PC-3 (cell line): ENCODE measurements at places on chromosomes 11 and 22. TPM values are rescaled to one million over a fixed set of nuclear protein-coding genes. Genes with fewer than 3 reads are reported as not detected.
A peak's percentile ranks its signal among the peaks of the same experiment; 100 is the strongest.

GRCh38 chr22:43050995-43051394, 36.0 kb upstream of the PACSIN2 start:
- DNase-seq: no peak

- DNase-seq: peak; percentile 99
Measured at GRCh38 chr11:35629914-35630313, 11.7 kb downstream of the FJX1 start.

DNA sequence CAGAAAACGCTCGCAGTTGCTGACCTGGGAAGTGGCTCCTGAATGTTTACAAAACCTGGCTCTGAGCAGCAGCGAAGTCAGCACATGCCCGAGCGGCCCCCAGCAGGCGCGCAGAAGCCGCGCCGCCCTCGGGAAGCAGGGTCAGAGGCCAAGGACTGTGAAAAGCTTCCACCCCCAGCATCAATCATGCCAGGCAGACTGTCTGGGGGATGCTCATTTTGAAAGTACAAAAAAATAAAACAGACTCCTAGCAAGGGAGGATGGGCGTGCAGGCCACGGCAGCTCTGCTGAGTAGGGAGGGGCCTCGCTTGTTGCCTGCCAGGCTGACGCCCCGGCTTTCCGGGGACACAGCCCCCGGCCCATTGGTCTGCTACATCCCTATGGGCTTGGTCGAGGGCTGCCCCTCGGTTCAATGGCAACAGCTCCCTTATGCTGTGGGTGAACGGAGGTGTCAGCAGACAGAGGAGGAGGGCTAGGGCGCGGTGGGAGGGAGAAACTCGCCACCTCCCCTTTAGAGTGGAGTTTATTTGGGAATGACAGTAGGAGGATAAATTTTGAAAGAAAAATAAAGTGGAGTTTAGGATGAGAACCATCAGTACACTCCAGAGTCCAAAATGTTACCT, 37.7 kb upstream of the GNB1L start:
- no peak for DNase-seq

DNA sequence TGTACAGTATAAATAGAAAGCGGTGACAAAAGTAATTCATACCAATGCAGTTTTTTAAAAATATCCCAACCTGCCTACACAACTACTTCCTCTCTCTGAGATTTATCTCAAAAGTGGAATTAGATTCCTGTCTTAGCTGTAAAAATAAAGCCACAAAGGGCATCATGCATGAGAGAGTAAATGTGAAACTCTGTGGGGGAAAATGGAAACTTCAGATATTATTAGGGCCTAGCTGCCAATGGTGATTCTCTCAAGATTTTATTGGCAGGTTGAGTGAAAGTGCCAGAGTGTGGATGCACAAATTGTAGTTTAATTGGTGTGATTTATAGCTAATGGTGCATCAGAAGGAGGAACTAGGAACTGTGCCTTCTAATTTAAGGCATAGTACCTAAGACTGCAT, 356.9 kb upstream of the CCDC90B start:
- no peak for DNase-seq

GRCh38 chr11:86524620-86525352, 147.6 kb downstream of the ME3 start:
- DNase-seq: peak; percentile 50

GRCh38 chr11:5297721-5298323, 3.9 kb downstream of the OR51B4 start:
- DNase-seq: no peak

MYBPC3 gene
- total RNA-seq: not detected in 2 replicates

UPB1 gene
- 0.29 TPM in 1 of 2 replicates, not detected in the other for total RNA-seq

DNA sequence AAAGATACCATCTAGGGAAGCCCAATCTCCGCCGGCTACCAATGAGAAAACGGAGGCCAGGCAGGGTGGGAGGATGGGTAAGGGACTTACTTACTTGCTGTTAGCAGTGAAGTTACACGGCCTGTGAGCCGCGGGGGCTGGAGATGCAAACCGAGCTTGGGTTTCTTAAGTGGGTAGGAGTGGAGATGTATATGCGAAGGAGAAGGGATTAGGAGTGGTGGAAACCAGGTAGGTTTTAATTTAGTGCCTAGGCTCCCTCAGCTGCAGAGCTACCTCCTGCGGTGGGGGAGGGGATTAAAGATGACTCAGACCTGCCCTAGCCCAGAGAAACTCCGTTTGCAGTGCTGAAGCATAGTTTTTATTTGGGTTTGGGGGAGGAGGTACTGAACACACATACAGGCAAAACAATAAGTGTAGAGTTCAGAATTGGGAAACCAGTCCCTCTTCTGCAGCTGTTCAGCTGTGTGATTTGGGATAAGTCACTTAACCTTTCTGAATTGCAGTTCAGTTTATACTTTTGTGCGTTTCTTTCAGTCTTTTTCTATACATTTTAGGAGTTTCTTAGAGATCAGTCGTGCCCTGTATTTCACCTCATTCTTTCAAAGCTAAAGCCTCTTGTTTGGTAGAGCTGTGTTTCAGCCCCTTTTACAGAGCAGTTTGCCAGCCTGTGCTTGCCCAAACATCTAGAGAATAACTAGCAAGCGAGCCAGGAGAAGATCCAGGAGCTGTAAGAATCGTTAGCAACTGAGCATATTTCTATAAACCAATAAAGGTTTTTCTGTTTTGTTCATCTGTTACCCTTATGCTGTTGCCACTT, 596 bp upstream of the TNRC6B start:
- DNase-seq: peak; percentile 86

GRCh38 chr22:19495562-19496323, 16.0 kb downstream of the CDC45 start:
- peak; percentile 22 for DNase-seq

GRCh38 chr11:46331282-46331984, 15.8 kb upstream of the DGKZ start:
- DNase-seq: no peak

- no peak for DNase-seq
Measured at GRCh38 chr11:66907751-66908630, 50.2 kb downstream of the PC start.

GRCh38 chr11:44828296-44828695, 101.5 kb downstream of the TSPAN18 start:
- DNase-seq: no peak

OR5P2 gene
- total RNA-seq: not detected in 2 replicates

- peak; percentile 15 for DNase-seq
Measured at GRCh38 chr11:85685820-85686459, at the start of gene CCDC89. TSS of gene CCDC89 (minus strand) at chr11:85686195. CDS start at chr11:85686130, 65 bp downstream.

GRCh38 chr11:66239998-66240780, 28.2 kb upstream of the RAB1B start:
- DNase-seq: no peak

- no peak for DNase-seq
Measured at GRCh38 chr11:134412203-134413042, at the start of gene B3GAT1. TSS of gene B3GAT1 (minus strand) at chr11:134412242. CDS start at chr11:134387659, 24,583 bp downstream.

GRCh38 chr11:13318498-13319295, 41.1 kb downstream of the BMAL1 start:
- DNase-seq: no peak

DNA sequence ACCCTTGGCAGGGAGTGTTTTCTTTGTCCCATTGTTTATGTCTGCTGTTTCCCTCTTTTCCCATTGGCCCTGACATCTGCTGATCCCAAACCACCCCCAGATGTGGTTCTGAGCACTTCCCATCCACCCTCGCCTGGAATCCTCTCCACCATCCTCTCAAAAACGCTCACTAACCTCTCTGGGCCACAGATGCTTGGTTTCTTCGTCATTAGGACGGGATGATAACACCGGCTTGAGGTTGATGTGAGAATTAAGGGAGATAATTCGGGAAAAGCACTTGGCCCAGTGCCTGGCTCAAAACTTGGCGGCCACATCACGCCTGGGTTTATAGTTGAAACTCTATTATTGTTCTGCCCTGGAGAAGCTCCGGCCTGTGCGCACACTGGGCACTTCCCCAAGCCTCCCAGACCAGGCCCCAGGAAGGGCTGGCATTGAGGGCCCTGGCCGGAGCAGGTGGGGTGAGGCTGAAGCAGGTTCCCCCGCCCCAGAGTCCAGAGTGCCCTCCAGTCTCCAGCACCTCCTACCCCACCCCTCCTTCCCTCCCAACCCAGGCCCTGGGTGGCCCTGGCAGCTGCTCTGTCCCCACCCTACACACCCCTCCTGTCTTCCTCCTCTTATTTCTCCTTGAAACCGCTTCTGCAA, 63.7 kb downstream of the CYTH4 start:
- DNase-seq: peak; percentile 0

CRYBB3 gene
- total RNA-seq: 1.2 TPM in 1 of 2 replicates, not detected in the other

DNA sequence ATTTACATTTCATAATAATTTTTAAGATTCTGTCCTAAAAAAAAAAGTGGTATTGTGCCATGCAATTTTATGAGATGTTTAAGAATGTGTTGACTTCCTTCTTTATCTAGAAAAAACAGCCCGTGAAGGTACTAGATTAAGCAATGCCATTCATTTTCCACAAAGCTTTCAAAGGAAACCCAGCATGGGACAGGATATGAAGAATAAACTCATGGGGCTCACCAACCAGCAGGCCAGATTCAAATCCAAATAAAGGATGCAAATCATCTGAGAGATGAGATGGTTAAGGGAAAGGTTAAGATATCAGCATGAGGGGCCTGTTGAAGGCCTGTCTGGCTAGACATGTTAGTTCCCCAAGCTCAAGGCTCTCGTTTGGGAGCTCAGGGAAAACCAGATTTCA, 199.1 kb downstream of the SWAP70 start:
- no peak for DNase-seq

DNA sequence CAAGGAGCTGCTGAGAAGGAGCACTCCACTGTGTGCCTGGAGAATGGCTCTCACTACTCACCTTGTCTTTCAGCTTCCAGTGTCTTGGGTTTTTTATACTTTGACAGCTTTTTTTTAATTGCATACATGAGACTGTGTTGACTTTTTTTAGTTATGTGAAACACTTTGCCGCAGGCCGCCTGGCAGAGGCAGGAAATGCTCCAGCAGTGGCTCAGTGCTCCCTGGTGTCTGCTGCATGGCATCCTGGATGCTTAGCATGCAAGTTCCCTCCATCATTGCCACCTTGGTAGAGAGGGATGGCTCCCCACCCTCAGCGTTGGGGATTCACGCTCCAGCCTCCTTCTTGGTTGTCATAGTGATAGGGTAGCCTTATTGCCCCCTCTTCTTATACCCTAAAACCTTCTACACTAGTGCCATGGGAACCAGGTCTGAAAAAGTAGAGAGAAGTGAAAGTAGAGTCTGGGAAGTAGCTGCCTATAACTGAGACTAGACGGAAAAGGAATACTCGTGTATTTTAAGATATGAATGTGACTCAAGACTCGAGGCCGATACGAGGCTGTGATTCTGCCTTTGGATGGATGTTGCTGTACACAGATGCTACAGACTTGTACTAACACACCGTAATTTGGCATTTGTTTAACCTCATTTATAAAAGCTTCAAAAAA, 72.6 kb downstream of the NCAPD3 start:
- no peak for DNase-seq

DSCAML1 gene
- not detected in 2 replicates for total RNA-seq

- peak; percentile 26 for DNase-seq
Measured at GRCh38 chr11:73330569-73331093, 22.6 kb downstream of the ARHGEF17 start.

DNA sequence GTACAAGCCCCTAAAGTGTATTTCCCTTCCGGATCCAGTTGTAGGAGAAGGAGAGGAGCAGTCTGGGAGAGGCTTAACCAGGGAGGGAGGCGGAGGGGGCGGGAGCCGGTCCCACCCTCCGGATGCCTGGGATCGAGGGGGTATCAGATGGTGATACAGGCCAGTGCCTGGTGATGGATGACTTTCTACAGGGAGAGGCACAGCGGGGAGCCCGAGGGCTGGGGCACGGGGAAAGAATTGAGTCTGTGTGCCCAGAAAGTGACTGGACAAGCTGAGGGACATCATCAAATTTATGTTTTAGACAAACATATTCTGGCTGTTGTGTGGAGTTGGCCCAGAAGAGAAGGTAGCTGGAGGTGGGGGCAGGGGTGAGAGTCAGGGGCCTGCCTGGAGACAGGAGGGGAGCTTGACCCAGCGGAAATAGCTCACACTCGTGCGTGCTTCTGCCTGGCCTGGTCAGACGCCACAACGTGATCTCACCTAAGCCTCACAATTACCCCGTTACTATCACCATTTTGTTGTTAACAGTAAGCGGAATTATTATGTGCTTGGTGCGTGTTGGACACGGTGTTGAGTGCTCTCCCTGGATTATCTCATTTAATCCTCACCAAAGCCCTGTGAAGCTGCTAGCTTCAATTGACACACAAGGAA, 42.4 kb downstream of the AMPD3 start:
- no peak for DNase-seq

GRCh38 chr22:49481659-49482399, 345.8 kb downstream of the BRD1 start:
- peak; percentile 10 for DNase-seq

- no peak for DNase-seq
Measured at GRCh38 chr11:95461858-95462257, 230.9 kb upstream of the SESN3 start.

DNA sequence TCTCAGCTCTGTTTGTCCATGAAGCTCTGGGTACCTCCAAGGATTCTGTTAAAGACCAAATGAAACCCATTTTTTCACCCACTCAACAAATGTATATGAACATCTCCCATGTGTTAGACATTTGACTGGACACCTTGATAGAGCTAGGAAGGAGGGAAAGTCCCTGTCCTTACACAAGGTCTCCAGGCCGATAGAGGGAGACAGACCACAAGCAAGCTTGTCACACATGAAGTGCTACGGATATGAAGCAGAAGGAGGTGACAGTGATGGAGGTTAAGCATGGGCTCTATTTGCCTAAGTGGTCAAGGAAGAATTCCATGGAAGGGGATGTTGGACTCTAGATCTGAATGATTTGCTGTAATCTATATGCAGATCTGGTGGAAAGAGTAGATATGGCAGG, 138.5 kb downstream of the MYO18B start:
- no peak for DNase-seq

DNA sequence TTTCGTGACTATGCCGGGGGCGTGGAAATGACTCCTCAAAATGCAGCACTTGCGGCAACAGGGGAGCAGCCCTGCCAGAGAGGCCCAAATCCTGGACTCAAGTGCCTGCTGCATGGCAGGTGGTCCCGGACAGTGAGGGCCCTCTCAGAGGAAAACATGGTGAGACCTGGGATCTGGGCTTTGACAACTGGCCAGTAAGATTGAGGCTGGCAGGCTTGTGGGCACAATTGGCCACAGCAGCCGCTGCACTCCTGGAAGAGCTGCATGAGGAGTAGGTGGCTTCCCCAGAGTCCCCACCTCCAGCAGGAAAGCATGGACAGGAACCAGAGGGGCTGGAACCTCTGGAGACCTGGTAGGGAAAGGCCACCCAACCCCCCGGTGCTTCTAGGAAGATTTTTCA, 13.4 kb downstream of the LINC01488 start:
- no peak for DNase-seq
